Stimulated activated CD8-positive, alpha-beta memory T cell treated with anti-CD3 and anti-CD28 coated beads, Interleukin-2, amount 100 ng/mL, for 1 hour (primary cell): ENCODE measurements at places on chromosomes 6 and 20.

- DNase-seq, result no peak
These were observed 61.6 kb upstream of the HS3ST5 start for GRCh38 chr6:114404339-114404955.

DNA sequence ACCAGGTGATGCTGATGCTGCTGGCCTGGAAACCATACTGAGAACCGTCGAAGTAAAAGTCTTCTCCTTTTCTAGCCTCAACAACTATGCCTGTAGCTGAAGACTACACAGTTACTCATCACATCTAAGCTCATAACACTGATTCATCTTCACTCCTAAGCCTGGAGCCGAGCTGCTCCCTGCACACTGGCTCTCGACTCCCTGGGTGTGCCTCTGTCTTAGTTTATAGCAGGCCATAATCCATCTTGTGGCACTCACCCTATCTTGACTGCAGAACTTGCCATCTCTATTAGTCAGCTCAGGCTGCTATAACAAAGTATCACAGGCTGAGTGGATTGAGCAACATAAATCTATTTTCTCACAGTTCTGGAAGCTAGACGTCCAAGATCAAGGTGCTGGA, 191.0 kb downstream of the UNC5CL start:
- DNase-seq, result no peak

- DNase-seq, result no peak
These were observed 90.2 kb downstream of the ANKS1A start for GRCh38 chr6:34979218-34979617.

- no peak for DNase-seq
These were observed 38.2 kb upstream of the PMEPA1 start for GRCh38 chr20:57747861-57748481.

DNA sequence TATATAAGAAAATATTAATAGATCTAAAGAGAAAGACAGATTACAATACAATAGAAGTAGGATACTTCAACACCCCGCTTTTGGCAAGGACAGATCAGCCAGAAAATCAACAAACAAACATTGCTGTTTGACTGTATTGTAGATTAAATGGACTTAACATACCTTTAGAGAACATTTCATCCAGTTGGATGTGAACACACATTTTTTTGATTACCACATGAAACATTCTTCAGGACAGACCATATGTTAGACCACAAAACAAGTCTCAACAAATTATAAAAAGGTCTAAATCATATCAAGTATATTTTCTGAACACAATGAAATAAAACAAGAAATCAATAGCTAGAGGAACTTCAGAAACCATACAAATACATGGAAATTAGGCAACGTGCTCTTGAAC, 148.2 kb downstream of the TRMT11 start:
- DNase-seq, result no peak

GRCh38 chr6:143165315-143165855, 104.7 kb downstream of the AIG1 start:
- no peak for DNase-seq

DNA sequence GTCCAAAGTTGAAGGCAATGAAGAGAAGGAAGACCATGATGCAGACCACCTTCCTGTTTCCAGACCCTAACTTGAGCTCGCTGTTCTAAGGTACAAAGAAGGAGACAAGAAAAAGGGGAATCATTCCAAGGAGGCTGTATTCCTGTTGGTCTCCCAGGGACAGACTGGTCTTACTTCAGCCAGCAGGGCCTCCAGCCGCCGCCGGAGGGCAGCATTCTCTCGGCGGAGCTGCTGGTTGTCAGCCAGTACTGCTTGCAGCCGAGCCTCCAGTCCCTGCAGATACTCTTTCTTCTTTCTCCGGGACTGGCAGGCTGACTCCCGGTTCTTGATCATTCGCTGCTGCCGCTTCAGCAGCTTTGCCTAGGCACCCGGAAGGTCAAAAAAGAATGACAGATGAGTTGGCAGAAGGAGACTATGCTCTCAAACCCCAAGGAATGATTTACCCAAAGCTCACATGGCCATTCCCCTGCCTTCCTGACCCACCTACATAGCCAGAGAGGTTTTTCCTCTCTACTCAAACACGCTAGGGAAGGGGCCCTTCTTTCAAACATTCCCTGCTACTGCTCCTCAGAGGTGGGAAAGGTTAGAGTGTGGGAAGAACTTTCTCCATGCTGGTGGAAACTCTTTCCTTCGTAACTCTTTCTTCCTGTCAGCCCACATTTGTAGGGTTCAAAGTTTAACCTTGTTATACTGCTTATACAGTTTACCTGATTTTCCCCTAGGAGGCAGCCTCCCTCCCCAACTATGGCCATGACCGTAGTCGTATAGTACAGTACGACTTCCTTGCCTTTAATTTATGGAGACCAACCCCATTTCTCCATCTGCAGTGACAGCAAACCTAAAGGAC, 9.0 kb downstream of the ATF6B start:
- DNase-seq, result peak; percentile 38

DNA sequence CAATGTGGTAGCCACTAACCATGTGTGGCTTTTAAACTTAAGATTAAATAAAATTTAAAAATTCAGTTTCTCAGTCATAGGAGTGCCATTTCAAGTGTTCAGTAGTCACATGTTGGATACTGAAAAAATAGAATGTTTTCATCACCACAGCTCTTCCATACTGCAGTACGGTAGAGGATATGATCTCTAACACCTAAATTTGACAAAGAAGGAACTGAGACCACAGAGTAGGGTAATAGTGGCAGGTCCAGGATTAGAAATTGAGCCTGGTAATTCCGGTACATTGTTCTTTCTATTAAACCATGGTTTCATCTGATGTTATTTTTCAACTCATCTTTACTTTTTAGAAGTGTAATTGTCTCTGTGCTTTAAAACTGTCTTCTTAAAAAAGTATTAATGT, 104.0 kb downstream of the CD2AP start:
- no peak for DNase-seq
